ENCODE measurements at places on chromosomes 16 and 17.

- no peak for DNase-seq
Observed at GRCh38 chr17:30196504-30196903, 39.0 kb downstream of the SLC6A4 start.

- DNase-seq: peak; percentile 32
Observed at GRCh38 chr17:49514071-49514721, 19.1 kb downstream of the NGFR start.

GRCh38 chr17:51428668-51429495 is 168.5 kb downstream of the UTP18 start:
- no peak for DNase-seq

DNA sequence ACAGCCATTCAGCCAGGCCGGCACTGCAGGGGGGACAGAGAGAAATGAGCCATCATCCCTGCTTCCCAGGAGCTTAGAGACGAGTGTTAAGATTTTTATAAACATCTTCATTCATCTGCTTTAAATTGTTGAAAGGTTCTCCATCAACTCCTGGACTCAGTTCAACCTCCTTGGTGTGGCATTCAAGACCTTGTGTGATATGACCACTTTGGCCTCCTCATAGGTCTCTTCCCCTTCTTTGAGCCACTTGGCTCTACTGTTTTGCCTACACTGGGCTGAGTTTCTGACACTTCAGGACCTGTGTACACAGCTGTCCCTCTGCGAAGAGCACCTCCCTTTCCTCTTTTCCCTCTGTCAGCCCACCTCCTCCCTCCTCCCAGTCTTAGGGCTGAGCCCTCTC is 4.3 kb downstream of the DOC2B start:
- DNase-seq: no peak

DNA sequence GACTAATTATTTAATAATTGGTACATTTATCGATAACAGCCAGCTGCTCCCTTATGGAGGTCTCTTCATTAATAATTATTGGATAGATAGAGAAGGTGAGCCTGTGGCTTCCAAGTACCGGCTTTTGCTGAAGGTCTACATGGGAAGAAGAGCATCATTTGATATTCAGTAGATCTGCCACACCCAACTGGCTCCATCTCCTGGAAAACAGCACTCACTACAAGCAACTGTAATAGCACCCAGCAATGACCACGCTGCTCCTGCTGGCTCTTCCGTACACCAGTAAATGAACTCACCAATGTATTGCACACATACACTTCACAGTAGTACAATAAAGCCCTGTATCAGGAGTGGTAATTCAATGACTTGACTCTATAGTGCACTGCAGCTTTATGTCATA is 19.5 kb downstream of the MARVELD3 start:
- peak; percentile 37 for DNase-seq

DNA sequence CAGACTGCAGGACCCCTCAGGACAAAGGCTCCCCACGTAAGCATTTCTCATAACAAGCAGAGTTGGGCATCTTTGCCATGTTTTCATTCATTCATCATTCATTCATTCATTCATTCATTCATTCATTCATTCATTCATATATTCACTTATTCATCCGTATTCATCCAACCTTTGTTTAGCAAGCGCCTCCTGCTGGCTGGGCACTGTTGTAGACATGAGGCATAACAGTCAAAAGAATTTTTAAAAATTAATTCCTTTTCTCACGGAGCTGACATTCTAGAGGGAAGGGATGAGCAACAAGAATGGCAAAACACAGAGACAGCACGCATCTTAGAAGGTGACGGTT is 351.7 kb upstream of the TNRC6C start:
- DNase-seq: no peak

- no peak for DNase-seq
Observed at GRCh38 chr17:8312726-8313600, 2.9 kb downstream of the ARHGEF15 start.

DNA sequence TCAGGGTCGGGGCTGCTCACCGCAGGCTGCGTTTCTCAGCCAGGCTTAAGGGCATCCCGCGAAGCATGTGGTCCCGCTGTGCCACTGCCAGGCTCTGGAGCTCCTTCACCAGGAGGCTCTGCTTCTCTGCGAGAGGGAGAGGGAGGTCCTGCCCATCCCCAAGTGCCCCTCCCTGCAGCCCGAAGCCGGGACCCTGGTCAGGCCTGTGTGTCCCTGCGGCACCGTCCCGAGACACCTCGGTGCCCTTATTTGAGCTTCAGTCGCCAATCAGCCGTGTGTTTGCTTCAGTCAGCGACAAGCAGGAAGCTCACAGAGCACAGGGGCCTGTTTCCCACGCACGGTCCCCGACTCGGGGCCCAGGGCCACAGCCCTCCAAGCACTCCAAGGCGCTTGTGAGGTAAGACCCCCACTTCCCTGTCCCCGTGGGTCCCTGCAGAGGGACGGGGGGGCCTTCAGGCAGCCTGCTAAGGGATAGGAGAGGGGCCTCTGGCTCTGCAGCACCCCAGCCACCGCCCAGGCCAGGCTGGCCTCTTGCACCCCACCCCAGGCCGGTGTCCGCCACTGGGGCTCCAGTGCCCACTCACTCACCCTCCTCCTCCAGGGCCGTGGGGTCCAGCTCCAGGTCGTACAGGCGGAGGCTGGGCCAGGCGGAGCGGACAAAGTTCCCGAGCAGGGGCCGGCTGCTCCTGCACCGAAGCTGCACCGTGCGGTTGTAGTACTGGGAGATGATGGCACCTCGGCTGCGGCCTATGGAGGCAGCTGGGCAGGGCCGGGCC is 3.2 kb downstream of the TMC6 start:
- no peak for DNase-seq

DNA sequence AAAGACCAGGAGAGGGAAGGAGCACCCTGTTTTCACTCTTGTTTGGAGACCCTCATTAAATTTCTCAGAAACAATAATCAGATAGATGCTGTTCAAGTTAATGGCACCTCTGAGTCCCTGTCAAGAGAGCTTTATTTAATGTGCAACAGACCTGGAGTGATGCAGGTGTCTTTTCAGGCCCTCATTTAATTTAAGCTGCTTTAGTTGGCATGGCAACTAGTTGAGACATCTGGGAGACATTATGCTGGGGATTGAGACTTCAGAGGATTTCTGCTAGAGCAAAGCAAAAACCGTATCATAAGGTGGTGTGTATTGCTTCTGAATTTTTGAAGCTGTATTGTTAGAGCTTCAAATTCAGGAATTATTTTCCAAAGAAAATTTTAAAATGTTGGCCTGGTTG is 108.5 kb downstream of the NLK start:
- no peak for DNase-seq

GRCh38 chr16:23141033-23141432 is 8.2 kb downstream of the USP31 start:
- DNase-seq: no peak

DNA sequence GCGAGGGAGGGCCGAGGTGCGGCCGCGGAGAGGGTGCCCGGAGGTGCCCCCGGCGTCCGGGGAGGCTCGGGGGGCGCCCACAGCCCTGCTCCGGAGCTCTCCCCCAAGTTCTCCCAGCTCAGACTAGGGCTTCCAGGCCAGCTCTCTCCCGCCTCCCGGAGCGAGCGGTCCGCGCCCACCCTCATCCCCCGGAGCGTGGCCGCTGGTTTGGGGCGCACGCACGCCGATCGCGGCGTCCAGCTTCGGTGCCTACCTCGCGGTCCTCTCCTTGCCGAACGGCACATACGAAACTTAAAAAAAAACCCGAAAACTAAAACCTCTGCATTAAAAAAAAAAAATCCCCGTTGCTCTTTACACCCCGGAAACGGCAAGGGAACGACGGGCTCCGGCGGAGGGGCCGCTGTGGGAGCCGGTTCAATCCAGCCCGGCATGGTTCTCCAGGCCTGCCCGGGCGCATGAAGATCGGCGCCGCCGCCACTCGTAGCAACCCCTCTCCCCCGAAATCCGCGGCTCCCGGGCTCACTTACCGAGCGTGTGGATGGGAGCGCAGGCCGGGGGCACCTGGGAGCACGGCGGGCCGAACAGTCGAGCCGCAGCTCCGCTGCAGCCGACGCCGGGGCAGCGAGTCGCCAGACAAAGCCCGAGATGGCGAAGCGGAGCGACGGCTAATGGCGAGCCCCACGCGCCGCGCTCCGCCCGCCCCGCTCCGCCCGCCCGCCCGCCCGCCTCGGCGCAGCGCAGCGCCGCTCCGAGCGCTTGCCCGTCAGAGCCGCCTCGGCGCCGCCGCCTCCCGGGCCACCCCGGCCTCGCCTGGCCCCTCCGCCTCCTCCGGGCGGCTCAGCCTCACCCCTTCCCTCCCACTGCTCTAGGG is 973 bp upstream of the UBTF start:
- peak; percentile 31 for DNase-seq

DNA sequence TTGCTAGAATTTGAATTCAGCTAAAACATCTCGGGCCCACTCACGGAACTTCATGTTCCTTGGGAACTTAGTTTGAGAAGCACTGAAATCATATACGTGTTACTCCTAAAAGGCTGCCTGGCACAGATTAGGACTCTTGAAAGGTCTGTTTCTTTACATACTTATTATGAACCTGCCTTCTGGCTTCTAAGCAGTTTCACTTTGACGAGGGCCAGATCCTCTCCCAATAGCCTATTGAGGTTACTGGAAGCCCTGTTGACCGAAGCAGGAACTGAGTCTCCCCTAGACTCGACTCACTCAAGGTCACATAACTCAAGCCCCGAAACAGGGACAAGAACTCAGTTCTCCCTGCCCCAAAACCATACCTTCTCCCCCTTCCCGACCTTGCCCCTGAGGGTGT is 121.9 kb upstream of the PLCG2 start:
- DNase-seq: no peak

DNA sequence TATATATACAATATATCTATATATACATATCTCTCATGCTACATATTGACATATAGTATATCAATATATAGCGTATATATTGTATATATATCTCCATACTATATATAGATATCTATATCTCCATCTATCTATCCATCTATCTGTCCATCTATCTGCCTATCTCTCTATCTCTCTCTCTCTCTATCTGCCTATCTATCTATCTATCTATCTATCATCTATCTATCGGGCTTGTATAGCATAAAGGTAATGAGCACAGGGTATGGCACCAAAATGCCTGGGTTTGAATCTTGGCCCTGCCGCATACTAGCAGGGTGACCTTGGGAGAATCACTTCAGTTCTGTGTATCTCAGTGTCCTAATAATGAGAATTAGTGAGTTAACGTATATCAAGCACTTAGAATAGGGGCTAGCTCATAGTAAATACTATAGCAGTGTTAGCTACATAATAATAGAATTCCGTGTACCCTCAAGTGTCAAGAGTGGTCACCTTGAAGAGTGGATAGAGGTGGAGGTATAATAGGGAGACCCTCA is 1.5 kb downstream of the ST6GALNAC1 start:
- DNase-seq: no peak

DNA sequence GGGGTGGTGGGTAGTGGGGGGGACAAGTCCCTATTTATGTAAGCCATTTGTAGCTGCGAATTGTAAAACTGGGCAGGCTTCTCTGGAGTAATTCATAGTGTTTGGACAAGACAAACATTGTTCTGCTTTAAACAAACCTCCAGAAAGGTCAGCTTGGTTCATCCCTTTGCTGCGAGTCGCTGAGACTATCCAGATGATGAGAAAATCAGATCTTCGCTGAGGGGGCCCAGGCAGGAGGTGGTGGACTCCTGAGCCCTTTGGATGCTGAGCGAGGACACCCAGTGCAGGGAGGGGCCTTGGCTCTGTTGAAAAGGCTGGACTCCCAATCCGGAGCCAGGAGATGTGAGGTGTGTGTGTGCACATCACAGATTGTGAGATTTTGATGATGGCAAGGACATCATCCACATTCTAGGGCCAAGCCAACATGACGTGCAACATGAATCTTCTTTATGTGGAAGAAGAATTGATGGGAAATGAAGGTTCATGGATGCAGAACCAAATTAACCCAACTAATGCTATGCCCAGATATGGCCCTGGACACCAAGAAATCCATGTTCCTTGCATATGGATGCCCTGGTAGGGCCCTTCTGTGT is 15.0 kb upstream of the NTN1 start:
- no peak for DNase-seq

- no peak for DNase-seq
Observed at GRCh38 chr16:11236461-11237254, 19.3 kb downstream of the SOCS1 start.

DNA sequence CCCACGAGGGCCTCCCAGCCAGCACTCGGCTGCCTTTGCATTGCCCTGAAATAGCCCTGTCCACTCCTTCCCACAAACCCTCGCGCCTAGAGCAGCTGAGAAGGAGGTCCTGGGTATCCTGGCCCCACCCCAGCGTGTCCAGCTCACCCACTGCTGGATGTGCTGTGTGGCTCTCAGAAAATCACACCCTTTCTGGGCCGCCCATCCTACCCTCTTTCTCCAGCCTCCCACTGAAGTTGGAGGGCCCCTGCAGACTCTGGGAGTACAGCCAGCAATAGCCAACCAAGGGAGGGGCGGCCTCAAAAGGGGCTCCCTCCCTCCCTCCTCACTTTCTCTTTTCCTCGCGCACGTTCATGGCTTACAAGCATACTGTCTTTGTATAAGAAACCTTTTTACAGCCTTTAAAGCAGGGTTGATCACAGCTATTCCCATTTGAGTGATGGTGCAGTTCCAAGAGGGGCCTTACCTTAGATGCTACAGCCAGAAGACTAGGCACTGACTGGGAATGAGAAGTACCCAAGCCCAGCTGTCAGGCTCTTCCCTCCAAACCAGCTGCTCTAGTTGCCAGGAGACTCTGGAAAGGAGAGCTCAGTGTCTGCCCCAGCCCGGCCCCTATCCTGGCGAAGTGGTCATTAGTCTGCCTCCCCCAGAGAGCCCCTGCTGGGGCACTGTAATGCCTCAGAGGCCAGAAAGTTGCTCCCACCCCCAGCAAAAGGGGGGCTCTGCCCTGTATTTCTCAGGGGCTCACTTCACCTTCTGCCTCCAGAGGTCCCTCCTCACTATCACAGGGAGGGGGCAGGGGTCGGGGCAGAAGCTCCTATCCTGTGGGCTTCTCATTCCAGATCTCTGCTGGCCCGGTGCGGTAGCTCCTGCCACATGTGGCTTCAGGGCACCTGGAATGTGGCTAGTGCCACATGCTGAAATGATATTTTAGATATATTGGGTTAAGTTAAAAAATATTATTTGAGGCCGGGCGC is 38.1 kb downstream of the DCAKD start:
- DNase-seq: peak; percentile 43

- no peak for DNase-seq
Observed at GRCh38 chr17:44147812-44148211, 6.1 kb downstream of the HROB start.

GRCh38 chr16:2969545-2970521 is 685 bp downstream of the PAQR4 start:
- no peak for DNase-seq

GRCh38 chr17:29061036-29061435 is 18.1 kb downstream of the PIPOX start:
- DNase-seq: peak; percentile 76

- DNase-seq: peak; percentile 17
Observed at GRCh38 chr16:86044241-86044671, 145.3 kb downstream of the IRF8 start.

DNA sequence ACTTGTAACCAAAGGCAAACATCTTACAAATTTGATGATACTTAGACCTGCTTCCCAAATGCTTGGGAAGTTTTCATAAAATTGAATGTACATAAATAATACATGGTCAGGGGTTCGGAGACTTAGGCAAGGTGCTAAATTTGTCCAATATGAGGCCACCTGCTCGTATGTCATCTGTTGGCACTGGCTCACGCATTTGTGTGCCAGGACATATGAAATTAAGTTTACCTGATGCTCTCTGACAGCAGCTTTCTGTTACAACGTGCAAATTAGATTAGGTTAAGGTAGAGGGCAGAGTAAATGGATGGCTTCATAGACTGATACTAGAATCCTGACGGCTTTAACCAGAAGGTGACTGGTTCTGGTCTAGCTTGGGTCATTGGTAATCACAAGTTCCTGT is 970.3 kb upstream of the RBFOX1 start:
- DNase-seq: peak; percentile 86

Measured in cerebellar cortex (tissue), 1 donor.